Occipital lobe (tissue), 3 donors: ENCODE measurements at places on chromosomes 11 and 22.

DNA sequence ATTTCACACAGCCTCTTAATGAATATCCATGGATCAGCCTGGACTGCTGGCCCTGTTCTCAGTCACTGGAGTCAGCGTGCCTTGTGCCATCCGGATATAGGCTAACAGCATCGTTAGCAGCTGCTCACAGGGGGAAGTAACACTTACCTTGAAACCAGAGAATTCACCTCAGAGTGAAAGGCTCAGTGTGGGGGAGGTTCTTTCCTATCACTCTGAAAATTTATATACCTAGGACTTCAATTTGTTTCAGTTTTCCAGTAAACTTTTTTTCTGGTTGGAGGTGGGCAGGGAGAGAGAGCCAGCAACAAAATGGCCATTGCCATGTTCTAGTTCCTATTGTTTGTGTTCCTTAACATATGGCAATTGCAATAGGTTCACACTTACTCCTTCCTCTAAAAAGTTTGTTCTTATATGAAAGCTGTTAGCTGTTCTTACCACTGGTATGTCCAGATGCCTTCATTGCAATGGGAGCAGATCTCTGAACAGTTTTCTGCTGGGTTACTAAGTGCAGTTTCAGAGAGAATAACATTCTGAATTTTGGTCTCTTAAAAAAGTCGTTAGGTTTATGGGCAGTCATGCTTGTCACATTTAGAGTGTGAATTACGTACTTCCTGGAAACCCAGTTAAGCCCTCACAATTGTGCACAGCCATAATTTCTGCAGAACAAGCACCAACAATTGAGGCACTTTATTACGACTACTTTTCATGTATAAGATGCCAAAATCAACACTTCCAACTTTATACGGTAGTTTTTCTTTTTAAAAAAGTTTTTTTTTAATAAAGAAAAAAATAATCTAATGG lies 247.6 kb downstream of the CADM1 start:
- DNase-seq = no peak

DNA sequence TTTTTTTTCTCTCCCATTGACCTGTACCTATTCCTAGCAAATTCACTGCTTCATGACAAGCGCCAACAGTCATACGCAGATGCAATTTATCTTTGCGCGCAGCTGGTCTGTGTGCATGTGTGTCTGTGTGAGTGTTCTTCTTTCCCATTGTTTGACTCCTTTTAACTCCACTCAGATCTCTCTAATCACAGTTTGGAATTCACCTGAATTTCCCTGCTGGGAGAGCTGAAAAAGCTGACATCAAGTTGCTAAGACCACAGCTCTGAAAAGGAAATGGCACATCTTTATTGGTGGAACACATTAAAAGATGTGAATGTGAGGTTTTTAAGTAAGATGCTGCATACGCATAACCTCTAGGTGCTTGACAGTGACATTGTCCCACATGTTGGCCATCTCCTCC lies 187.4 kb upstream of the MTMR2 start:
- no peak for DNase-seq

DNA sequence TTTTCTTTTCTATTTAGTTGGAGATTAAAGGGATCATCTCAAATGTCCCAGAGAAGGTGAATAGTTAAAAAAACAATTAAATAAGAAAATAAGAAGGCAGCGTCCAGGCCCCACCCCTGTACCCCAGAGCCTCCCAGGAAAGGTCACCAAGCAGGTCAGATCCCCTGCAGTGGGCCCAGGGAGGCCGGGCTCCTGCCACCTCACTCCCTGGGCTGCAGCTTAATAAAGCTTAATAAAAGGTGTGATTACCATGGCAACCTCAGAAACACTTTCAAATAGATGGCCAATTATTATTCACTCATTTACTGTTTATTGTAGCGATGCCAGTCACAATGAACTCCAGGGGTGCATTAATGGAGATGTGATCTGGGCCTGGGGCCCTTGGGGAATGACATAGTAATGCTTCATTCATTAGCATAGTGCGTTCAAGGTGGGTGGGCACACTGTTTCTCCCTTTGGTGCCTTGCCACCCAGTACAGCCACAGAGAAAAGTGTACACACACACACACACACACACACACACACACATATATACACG lies 386.2 kb downstream of the CADM1 start:
- no peak for DNase-seq

GRCh38 chr11:116454020-116454645 lies 318.7 kb downstream of the BUD13 start:
- no peak for DNase-seq

DNA sequence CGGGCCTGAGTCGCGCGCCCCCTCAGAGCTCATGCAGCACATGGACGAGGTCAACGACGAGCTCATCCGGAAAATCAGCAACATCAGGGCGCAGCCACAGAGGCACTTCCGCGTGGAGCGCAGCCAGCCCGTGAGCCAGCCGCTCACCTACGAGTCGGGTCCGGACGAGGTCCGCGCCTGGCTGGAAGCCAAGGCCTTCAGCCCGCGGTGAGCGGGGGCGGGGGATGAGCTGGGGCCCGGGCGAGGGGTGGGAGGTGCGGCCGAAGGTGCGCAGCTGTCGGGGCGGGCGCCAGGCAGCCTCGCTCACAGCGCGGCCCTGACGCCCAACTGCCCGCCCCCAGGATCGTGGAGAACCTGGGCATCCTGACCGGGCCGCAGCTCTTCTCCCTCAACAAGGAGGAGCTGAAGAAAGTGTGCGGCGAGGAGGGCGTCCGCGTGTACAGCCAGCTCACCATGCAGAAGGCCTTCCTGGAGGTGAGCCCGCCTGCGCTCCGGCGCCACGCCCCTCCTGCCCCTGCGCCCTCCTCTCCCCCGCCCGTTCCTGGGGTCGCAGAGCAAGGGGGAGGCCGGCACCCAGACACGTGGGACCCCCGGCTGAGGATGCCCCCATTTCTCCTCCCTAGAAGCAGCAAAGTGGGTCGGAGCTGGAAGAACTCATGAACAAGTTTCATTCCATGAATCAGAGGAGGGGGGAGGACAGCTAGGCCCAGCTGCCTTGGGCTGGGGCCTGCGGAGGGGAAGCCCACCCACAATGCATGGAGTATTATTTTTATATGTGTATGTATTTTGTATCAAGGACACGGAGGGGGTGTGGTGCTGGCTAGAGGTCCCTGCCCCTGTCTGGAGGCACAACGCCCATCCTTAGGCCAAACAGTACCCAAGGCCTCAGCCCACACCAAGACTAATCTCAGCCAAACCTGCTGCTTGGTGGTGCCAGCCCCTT lies 20.5 kb downstream of the EPS8L2 start:
- DNase-seq = no peak

DNA sequence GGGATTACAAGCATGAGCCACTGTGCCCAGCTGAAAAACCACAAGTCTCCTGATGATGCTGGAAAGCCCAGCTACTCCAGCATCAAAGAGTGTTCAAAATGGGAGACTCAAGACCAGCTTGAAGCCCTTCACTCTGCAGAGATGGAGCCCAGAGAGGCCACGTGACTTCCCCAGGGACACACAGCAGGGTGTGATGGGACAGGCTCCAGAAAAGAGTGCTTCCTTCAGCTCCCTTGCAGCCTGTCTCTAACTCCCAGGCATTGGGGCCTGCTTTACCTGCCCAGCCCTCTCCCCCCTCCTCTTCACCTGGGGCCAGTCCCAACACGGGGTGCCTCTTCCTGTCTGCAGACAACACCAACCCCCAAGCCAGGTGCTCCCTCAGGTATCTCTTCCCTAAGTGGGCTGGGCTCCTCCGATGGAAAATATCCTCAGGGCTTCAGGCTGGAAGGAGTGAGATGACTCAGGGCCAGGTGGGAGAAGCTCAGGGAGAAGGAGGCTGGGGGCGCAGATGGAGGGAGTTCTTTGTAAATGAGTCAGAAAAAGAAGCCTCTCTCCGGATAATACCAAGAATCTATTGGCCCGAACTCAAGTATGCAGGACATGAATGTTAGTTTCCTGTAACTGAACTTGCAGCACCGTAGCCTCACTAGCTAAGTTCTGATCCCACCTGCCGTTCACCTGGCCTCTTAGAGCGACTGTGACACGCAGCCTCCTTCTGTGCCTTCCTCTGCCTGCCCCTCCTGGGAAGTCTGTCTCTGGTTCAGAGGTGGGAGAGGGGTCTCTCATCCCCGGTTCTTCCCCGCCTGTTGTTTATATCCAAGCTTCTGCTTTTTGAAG lies 326.6 kb downstream of the MN1 start:
- DNase-seq = no peak

DNA sequence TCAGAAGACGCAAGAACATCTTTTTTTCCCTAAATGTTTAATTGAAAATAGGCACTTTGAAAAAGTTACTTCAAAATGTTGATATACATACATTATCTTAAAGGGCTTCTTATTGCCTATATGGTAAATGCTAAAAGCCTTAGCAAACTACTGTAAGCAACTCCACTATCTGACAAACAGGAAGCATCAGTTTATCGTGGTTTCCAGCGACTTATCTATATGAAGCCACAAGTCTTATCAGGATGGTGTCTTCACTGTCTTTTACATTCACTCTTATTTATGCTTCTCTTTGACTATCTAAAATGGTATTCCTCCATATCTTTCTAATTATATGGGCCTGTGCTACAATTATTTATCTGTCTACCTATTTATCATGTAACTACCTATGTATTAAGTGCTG lies 2091.9 kb downstream of the LRRC4C start:
- no peak for DNase-seq

GRCh38 chr11:94924612-94925011 lies 48.7 kb downstream of the CWC15 start:
- DNase-seq = no peak

DNA sequence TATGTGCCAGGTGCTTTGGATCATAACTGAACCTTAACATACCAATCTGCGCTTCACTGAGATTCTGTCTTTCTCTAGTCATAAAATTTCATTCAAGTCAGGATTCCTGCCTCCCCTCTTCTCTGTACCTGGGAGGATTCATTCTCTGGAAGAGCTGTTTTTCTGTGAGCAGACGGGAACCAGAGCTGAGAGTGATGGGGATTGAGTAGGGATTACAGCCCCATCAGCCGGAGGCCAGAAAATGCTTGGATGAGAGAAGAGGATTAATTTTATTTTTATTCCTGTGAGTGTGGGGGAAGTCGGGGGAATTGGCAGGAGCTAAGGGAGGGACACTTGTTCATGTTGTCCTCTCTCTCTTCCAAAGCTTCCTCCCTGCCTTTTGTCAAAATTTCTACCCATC lies 4.7 kb downstream of the STX3 start:
- DNase-seq = no peak

DNA sequence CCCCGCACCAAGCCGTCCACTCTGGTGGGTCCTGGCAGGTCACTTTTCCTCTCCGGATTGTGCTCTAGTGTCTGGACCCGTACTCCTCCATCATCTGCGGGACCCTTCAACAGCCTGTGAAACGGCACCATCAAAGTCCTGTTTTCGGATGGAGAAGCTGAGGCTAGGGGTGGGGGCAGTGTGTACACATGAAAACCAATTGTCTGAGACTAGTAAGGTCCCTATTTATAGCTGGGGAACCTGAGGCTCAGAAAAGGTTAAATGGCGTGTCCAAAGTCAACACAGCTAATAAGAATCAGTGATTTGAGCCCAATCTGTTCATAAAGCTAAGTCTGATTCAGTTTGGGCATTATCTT lies 668 bp upstream of the LRRC32 start:
- no peak for DNase-seq
